ENCODE measurements at places on chromosomes 5 and 9. TPM values are rescaled to one million over a fixed set of nuclear protein-coding genes. Genes with fewer than 3 reads are reported as not detected.

The SEMA6A gene
- 3.9 TPM for total RNA-seq

DNA sequence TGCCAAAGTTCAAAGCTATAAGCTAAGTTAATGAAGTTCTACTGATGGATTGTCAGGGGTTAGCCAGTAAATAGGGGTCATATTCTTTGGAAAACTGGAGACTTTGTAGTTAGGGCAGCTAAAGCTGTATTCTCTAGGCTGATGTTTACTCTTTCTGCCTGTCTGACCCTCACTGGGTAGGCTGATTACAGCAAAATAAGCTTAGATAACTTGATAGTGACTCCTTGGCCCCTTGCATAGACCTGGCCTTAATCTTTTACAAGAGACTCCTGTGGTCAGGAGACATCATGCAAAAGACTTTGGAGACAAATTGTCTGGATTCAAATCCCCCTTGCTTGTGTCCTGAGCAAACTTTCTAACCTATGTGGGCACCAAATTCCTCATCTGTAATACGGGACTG lies 314.4 kb upstream of the MSX2 start:
- no peaks in the 10 kb centered on the region for H3K36me3 ChIP-seq
- no peaks in the 10 kb centered on the region for H3K27me3 ChIP-seq
- no peak for DNase-seq
- no peak overlapping the region for H3K4me3 ChIP-seq
- H3K27ac ChIP-seq: no peak overlapping the region

- no peak overlapping the region for H3K4me3 ChIP-seq
- DNase-seq: no peak
- no peaks in the 10 kb centered on the region for H3K4me1 ChIP-seq
- H3K27me3 ChIP-seq: no peaks in the 10 kb centered on the region
- H3K36me3 ChIP-seq: no peaks in the 10 kb centered on the region
- H3K27ac ChIP-seq: no peak overlapping the region
Observed at GRCh38 chr5:143456952-143457547, 53.6 kb upstream of the NR3C1 start.

- no peak for DNase-seq
- H3K4me3 ChIP-seq: no peak overlapping the region
- H3K4me1 ChIP-seq: no peaks in the 10 kb centered on the region
- H3K36me3 ChIP-seq: no peaks in the 10 kb centered on the region
- peak overlapping the region; percentile 72 for H3K27ac ChIP-seq
Observed at GRCh38 chr5:137145721-137146120, 353.4 kb downstream of the SPOCK1 start.

GRCh38 chr5:134451936-134452505 lies 40.3 kb upstream of the CDKN2AIPNL start:
- H3K4me1 ChIP-seq: no peaks in the 10 kb centered on the region
- DNase-seq: peak; percentile 77
- no peaks in the 10 kb centered on the region for H3K27me3 ChIP-seq
- peak overlapping the region; percentile 57 for H3K27ac ChIP-seq
- no peak overlapping the region for H3K4me3 ChIP-seq
- no peaks in the 10 kb centered on the region for H3K36me3 ChIP-seq

- no peak overlapping the region for H3K4me3 ChIP-seq
- H3K4me1 ChIP-seq: no peaks in the 10 kb centered on the region
- H3K27ac ChIP-seq: peak overlapping the region; percentile 7
- no peak for DNase-seq
- no peaks in the 10 kb centered on the region for H3K27me3 ChIP-seq
Observed at GRCh38 chr9:97906236-97906831, 16.0 kb downstream of the TRMO start.

DNA sequence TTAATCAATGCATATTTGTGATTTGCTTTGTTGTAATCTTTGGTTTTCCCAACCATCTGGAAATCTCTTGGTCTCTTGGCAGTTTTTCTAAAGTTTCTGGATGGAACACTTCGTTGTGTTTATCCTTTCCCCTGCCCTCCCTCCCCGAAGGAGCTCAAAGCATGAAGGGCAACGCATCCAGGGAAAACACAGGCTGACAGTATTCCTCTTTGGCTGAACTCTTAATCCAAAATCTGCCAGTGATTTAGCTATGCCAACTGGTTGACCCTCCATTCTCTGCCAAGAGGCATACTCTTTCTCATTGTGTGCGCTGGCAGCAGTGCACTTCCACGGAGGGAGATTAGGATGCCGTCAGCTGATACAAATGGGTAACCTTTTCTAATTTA lies 20.5 kb downstream of the ZBTB34 start:
- H3K27me3 ChIP-seq: no peaks in the 10 kb centered on the region
- no peaks in the 10 kb centered on the region for H3K4me1 ChIP-seq
- no peak overlapping the region for H3K27ac ChIP-seq
- DNase-seq: no peak

GRCh38 chr9:132260846-132261245 lies 93.9 kb downstream of the SETX start:
- no peak overlapping the region for H3K27ac ChIP-seq
- H3K27me3 ChIP-seq: no peaks in the 10 kb centered on the region
- DNase-seq: no peak
- no peak overlapping the region for H3K4me3 ChIP-seq

The HTR4 gene
- 4.3 TPM for total RNA-seq

The CDH9 gene
- not detected for total RNA-seq

DNA sequence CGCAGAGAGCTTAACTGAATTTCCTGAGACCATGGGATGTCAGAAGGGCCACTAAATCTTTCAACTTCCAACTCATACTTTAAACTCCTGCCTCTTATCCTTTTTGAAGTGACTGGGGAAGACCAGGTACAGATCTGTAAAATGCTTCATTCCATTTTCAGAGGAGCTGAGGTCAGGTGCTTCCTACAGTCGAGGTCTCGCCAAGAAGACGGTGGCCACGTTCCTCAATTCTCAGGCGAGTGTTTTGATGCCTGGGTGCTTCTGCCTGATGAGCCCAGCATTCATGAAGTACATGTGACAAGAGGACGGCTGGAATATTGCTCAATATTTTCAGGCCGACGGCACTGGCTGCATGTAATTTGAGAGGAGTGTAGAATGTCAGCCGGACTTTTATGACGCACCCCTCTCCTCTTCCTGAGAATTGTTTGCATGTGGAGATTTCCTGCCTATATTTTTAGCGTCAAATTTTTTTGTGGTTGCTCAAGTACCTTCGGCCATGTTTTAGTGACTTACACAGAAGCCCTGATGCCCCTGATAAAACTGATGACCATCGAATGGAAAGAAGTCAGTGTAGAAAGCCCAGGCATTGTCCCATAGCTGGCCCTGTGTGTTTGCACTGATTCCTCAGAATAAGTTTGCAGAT lies 38.8 kb upstream of the GLRX start:
- peak; percentile 96 for DNase-seq
- H3K27me3 ChIP-seq: no peaks in the 10 kb centered on the region
- H3K4me1 ChIP-seq: peaks cover 67% of the 10 kb centered on the region
- H3K27ac ChIP-seq: peak overlapping the region; percentile 95
- no peaks in the 10 kb centered on the region for H3K36me3 ChIP-seq

DNA sequence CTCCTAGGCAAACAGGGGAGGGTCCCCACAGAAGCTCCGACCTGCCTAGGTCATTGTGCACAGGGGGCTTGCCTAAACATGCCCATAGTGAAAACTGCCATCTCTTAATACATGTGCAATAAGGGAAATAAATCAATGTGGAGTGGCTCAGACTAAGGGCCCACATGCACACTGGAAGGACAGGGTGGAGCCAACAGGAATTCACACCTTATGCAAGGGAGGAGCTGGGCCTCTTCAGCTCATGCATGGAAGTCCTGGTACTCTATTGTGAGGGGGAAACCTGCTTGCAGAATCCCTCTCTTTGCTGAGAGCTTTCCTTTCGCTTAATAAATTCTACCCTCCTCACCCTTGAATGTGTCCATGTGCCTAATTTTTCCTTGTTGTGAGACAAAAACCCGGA lies 815.8 kb downstream of the EFNA5 start:
- no peaks in the 10 kb centered on the region for H3K36me3 ChIP-seq
- no peak overlapping the region for H3K27ac ChIP-seq
- no peak for DNase-seq
- H3K27me3 ChIP-seq: no peaks in the 10 kb centered on the region
- H3K4me1 ChIP-seq: no peaks in the 10 kb centered on the region
- no peak overlapping the region for H3K4me3 ChIP-seq

DNA sequence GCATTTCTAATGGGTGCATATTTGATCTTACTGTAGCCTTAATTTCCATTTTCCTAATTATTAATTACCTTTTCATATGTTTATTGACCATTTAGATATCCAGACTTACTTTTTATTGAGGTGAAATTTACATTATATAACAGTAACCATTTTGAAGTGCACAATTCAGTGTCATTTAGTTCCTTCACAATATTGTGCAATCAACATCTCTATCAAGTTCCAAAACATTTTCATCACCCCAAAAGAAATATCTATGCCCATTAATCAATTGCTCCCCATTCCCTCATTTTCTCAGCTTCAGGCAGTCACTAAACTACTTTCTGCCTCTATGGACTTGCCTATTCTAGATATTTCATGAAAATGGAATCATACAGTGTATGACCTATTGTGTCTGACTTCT lies 5.9 kb downstream of the COL15A1 start:
- H3K4me1 ChIP-seq: no peaks in the 10 kb centered on the region
- no peak overlapping the region for H3K4me3 ChIP-seq
- H3K27ac ChIP-seq: no peak overlapping the region
- DNase-seq: no peak
- H3K27me3 ChIP-seq: no peaks in the 10 kb centered on the region
- no peaks in the 10 kb centered on the region for H3K36me3 ChIP-seq

The ENC1 gene
- total RNA-seq: 18.5 TPM

Measured in right atrium auricular region (tissue), 2 donors.